ENCODE measurements at places on chromosomes 3 and 15.

DNA sequence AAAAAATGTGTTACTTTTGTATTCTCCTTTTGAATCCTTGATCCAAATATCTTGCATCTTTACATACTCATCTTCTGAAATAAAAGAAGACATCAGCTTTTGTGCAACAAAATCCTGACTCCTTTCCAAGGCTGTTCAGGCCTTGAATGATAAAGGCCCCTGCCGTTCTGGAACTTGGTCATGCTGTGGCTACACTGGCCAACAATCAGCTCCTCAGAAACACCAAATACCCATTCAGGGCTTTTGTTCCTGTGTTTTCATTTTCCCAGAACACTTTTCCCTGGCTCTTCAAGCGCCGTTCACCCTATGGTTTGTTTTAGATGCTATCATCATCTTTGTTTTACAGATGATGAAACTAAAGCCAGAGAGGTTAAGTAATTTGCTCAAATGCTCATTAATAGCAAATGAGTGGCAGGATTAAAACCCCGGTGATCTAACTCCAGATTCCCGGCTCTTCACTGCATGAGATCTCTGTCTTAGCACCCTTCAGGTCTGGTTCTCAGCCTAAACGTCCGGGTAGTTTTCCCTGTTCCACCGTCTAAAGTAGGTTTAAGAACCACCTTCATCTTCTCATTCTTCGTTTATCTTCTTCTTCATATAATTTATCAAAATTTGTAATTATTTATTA lies 58.3 kb downstream of the EPHA3 start:
- no peak for DNase-seq

DNA sequence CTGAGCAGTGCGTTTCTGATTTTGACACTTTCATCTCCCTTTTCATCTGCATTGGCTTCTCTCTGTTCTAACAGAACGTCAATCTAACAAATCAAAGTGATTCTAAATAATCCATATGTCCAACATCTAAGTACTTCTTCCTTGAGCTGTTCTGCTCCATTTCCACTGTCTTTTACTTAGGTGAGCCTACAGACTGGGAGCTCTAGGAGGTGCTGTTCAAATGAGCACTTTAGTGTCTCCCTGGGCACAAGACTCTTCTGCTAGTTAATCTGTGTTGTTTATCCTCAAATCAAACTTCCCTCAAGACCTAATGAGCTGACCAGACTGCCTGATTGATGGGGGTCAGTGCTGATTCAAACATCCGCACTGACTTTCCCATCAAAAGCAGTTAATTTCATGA lies 408.1 kb downstream of the WDR72 start:
- DNase-seq: no peak

GRCh38 chr3:79005084-79005483 lies 762.7 kb downstream of the ROBO1 start:
- peak; percentile 74 for DNase-seq

DNA sequence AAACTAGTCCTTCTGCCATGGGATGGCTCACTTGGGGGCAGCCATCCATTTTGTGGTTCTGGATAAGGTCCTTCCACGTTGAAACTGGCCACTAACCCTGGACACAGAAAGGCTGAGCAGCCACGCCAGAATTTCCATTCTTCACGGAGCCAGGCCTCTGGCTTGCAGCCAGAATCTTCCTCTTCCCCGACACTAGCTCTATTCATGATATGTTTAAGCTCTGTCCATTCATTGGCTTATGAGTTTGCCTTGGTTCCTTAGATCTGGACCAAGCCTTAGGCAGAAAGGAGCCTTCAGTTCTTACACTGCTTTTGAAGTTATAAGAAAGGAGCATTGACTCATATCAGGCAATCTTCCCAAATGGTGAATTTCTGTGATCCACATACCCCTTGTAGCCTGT lies 288.4 kb upstream of the GOLGA6L4 start:
- DNase-seq: no peak

DNA sequence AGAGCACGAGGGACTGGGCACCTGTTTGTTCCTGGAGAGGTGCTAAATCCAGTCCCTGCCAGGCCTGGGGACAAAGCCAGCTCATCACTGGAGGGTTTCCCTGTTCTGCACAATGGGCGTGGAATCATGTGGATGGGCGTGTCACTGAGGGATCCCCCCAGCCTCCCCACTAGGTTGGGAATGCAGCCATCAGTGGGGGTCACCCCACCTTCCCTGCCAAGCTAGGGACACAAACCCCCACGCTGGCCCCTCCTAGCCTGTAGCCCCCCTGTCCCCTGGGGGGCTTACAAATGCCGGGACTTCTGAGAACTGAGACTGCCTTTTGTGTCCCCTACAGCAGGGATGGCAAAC lies 61.9 kb downstream of the NSMCE3 start:
- DNase-seq: no peak

- peak; percentile 27 for DNase-seq
These were observed 1.6 kb downstream of the OXTR start for GRCh38 chr3:8767667-8768363.

GRCh38 chr15:91853511-91853947 lies at the start of gene SLCO3A1:
Gene SLCO3A1 (plus strand): TSS chr15:91853708.
- DNase-seq: peak; percentile 66

GRCh38 chr3:10974746-10975375 lies 17.7 kb upstream of the SLC6A1 start:
- no peak for DNase-seq

DNA sequence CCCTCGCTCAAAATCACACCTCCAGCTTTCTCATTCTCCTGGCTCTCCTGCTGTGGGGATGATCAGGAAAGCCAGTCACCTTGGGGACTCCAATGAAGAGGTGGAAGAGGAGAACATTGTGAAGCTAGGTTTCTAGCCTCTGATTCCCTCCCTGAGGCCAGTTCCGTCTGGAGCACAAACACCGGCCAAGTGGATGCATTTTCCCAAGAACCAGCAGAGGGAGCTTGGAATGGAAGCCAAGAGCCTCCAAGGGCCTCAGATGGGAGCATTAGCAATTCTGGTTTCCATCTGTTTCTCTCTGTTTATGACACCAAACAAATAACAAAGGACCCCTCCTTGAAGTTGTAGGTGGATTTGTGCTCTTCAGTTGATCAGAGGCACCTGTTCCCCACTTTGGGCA lies 40.6 kb upstream of the NMNAT3 start:
- DNase-seq: peak; percentile 38

- DNase-seq: no peak
These were observed 108.1 kb upstream of the SELENOK start for GRCh38 chr3:53999725-54000124.

DNA sequence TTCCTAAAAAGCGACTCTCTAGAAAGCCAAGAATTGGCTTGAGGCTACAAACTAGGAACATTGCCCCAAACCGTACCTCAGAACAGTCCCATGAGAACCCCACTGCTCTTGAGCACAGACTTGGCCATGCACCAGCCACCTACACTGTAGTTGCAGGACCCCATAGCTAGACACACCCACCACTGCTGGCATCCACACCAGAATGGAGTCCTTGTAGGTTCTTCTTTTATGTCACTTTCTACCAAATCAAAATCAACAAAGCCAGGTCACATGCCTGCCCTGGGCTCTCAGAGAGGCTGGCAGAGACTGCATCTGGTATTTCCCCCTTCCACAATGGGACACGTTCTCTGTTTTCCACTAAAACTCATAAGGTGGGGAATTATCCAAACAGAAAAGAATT lies 290.5 kb downstream of the SHOX2 start:
- DNase-seq: no peak

- DNase-seq: no peak
These were observed 57.4 kb downstream of the ZBTB38 start for GRCh38 chr3:141425523-141426233.

DNA sequence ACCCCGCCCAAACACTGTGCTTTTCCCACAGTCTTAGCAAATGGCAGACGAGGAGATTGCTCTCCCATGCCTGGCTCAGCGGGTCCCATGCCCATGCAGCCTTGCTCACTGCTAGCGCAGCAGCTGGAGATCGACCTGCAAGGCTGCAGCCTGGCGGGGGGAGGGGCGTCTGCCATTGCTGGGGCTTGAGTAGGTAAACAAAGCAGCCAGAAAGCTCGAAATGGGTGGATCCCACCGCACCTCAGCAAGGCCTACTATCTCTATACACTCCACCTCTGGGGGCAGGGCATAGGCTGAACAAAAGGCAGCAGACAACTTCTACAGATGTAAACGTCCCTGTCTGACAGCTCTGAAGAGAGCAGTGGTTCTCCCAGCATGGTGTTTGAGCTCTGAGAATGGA lies 27.2 kb upstream of the WDR5B start:
- DNase-seq: no peak

DNA sequence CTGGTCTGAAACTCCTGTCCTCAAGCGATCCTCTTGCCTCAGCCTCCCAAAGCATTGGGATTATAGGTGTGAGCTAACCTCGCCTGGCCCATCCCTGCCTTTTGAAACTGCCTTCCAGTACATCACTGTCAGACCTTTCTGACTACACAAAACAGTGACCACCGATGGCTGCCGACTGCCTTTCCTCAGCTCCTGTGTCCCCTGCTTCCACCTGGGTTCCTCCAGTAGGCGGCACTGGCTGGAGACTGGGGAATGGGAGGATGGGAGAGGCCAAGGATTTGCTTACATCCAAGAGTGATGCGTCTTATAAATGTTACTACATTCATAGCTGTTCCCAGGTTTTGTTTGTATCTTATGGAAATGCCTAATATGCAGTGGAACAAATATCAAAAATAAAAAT lies 242.8 kb downstream of the BBX start:
- DNase-seq: no peak

DNA sequence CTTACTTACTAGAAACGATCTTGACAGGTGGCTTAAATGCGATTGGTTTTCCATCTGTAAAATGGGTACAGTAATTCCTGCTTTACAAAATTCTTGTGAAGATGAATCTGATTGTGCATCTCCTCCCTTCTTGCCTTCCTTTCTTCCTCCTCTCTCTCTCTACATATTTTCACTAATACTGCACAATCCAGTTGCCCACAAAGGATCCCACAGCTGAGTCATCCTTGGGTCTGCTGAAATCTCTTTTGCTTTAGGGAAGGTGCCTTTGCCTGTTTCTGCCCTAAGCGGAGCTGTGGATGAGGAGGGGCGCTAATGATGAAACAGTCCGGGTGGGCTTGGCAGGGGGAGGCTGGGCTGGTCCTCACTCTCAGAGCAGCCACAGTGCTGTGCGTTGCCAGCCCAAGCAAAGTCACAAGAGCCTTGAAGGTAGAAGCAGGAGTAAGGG lies 46.1 kb downstream of the AMOTL2 start:
- DNase-seq: peak; percentile 98

- no peak for DNase-seq
These were observed 196.6 kb downstream of the TPRG1 start for GRCh38 chr3:189368384-189368783.

DNA sequence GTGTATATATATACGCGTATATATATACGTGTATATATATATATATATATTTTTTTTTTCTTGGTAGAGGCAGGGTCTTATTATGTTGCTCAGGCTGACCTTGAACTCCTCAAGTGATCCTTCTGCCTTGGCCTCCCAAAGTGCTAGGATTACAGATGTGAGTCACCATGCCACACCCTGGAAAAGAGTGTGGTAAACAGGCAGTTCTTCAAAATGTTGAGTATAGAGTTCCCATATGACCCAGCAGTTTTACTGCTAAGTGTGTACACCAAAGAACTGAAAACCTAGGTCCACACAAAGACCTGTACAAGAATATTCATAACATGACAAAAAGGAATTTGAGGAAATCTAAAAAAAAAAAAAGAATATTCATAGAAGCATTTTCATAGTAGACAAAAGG lies 71.8 kb upstream of the GCNT3 start:
- DNase-seq: no peak

DNA sequence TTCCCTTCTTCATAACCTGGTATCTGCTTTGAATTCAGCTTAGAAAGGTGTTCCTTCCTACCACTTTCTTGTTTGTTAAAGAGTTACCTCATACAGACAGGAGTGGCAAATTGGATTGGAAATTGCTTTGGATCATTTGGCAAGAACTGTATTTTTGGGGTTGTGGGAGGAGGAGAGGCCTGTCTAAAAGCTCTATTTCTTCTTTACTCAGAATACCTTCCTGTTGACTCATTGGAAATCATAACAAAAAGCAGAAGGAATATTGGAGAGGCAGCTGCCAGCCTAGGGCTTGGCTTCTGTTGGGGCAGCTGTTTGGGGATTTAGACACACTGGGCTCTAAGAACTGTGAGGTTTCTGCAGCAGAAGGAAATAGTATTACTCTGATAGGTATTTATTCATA lies 14.2 kb downstream of the IQGAP1 start:
- peak; percentile 93 for DNase-seq

DNA sequence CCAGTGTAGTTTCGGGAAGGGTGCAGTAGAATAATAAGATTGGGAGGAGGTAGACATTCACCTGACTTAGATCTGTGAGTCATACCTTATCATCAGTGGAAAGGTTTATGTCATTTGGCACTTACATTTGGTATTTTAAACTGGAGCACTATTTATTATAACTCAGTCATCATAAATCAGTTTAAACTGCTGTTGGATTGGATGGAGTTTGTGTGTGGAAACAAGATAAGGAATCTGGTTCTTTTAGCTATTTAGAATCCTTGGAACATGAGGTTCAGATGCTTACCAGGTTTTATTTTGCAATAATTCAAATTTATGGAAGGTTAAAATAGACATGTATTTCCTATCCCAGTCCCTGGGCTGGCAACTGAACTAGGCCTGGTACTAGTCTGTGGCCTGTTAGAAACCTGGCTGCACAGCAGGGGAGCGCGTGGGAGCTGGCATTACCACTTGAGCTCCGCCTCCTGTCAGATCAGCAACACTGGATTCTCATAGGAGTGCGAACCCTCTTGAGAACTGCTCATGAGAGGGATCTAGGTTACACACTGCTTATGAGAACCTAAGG lies 34.5 kb downstream of the ZFAND6 start:
- no peak for DNase-seq

- no peak for DNase-seq
These were observed 659.0 kb downstream of the NTRK3 start for GRCh38 chr15:87597346-87598052.

- no peak for DNase-seq
These were observed 9.4 kb upstream of the PCSK6 start for GRCh38 chr15:101498717-101499480.

- DNase-seq: no peak
These were observed 52.2 kb downstream of the EXOG start for GRCh38 chr3:38548154-38548931.

GRCh38 chr3:107913701-107914100 lies 177.1 kb downstream of the CD47 start:
- DNase-seq: no peak

GRCh38 chr3:62875558-62876002 lies 364 bp upstream of the CADPS start:
- no peak for DNase-seq

GRCh38 chr3:116824208-116824607 lies 114.6 kb downstream of the TUSC7 start:
- DNase-seq: no peak

DNA sequence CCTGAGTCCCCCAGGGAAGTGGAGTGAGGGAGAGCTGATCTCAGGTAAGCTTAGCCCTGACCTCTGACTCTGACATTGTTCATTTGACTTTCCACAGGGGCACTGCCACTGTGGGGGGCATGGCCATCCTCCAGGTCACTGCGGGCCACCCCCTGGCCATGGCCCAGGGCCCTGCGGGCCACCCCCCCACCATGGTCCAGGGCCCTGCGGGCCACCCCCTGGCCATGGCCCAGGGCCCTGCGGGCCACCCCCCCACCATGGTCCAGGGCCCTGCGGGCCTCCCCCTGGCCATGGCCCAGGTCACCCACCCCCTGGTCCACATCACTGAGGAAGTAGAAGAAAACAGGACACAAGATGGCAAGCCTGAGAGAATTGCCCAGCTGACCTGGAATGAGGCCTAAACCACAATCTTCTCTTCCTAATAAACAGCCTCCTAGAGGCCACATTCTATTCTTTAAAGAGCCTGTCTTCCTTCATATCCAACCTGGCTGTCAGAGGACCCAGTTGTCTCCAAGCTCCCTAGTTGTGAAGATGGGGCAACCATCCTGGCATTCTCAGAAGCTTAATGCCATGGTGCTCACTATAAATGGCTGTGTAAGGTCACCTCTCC lies 1.9 kb upstream of the DISP2 start:
- DNase-seq: no peak
